Trophoblast cell (in vitro differentiated cells and primary cell): ENCODE measurements at places on chromosomes 6 and 20.

- DNase-seq = no peak
Observed at GRCh38 chr20:59326188-59326587, 25.8 kb downstream of the EDN3 start.

- no peak for DNase-seq
Observed at GRCh38 chr20:61819921-61820825, 245.5 kb downstream of the TAF4 start.

DNA sequence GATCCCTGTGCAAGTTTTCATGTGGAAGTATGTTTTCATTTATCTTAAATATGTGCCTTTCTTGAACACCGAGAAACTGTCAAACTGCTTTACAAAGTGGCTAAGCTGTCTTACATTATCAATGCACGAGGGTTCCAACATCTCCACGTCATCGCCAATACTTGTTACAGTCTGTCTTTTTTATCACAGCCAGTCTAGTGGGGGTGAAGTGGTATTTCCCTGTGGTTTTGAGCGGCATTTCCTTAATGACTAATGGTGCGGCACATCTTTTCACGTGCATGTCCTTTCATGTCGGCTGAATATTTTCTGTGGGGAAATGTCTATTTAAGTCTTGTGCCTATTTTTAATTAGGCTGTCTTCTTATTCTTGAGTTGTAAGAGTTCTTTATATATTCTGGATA lies 280.4 kb downstream of the FOXC1 start:
- DNase-seq = no peak

DNA sequence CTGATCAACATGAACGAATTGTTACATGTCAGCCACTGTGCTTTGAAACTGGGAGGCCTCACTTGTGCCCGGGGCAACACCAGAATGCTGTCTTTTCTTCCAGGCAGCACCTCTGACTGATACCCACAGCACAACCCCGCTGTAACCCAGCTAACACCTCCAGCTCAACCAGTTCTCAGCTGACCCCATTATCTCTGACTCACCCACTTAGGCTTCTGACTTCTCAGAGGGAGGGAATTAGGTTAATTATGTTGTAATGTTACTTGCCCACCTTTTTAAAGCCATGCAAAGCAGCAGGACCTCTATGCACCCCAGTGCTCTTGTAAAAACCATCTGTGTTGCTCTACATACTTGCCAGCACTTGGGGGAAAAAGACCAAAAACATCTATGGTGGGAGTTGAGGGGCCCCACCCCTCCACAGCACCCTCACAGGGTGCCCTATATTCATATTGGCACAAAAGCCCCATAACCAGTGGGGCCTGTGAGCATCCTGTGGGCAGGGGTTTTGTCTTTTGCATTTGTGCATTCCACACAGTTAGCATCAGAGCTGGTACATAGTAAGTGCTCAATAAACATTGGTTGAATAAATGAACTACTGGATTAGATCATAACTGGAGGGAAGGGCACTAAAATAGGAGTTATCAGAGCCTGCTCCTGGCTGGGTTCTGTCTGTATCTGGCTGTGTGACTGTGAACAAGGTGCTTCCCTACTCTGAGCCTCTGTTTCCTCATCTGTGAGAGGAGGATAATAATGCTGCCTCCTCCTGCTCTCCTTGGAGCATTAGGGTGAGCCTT lies 22.3 kb downstream of the BNIP5 start:
- peak; percentile 89 for DNase-seq

DNA sequence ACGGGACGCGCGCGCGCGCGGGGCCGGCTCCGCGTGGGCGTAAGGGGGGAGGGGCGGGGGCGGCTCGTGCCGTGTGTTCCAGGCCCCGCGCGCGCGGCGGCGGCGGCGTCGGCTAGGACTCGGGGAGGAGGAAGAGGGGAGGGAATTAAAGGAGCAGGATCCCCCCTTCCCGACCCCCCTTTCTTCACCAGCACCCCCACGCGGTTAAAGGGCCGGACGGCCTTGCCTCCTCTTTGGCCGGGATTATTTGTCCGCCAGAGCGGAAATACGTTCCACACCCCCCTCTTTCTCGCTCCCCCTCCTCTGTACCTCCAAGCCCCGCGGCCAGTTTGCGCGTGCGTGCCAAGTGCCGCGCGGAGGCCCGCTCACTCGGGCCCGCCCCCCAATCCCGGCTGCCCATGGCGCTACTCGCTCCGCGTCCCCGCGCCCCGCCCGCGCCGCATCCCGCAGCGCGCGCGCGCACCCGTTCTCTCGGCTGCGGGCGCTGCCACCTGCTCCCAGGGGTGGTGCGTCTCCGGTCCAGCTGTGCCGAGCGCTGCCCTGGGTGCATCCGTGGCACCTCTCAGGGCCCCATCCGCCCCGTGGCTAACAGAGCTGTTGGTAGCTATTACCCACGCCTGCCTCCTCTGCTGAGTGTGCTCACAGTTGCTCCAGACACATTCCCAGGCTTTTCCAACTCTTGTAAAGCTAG lies at the start of gene ZBTB12:
TSS of gene ZBTB12 (minus strand) at position 134 of the 691 bp plus-strand sequence. CDS start 781 bp downstream, outside the sequence.
- peak; percentile 54 for DNase-seq

- DNase-seq = no peak
Observed at GRCh38 chr6:12164508-12164770, 125.7 kb upstream of the EDN1 start.

DNA sequence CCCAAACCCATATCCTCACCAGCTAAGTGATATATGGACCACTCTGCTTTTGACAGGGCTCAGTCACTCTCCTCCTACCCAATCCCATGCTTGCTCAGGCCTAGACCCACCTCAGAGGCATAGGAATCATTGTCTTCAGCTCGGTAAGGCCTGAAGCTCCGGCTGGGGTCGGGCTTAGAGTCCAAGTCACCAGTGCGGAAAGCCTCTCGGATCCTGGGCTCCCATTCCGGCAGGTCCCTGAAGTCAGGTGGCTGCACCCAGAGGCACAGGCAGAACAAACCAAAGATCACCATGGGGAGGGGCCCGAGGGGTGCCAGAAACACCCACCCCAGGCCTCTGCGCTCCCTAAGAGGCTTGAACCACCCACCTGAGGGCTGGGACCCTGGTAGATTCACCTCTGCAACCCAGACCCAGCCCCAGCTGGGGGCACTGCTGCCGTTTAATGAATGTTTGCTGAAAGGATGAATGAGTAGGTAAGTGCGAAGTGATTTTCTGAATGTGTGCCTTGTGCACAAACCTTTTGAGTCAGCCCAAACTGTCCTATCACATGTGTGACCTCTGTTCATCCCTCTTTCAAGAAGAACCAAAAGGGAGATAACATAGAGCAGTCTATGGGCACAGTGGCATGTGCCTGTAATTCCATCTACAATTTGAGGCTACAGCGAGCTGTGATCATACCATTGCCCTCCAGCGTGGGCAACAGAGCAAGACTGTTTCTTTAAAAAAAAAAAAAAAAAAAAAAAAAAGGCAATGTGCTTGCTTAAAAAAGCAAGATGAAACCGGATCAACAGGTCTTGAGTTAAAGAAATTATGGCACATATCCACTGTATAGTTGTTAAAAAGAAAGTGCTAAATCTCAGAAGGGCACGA lies 39.3 kb upstream of the DSN1 start:
- DNase-seq = no peak

DNA sequence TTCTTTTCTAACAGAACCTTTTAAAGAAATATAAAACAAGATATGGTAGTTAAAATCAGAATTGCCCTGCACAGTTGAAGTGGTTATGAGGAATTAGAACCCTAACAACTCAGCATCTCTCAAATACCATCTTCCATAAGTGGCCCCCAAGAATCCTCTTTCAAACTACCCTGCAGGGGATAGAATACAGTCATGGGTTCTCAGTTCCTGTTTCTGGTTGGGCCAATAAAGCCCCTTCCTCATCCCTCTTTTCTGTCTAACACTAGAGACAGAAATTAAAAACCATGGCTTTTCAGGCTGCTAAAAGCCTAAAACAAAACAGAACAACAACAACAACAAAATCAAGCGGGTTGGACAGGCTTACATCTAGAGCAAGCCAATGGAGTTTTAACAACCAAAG lies 6.7 kb upstream of the LCA5 start:
- no peak for DNase-seq

GRCh38 chr20:32527447-32528055 lies 57.6 kb downstream of the NOL4L start:
- DNase-seq = no peak

GRCh38 chr6:111823831-111824607 lies 49.2 kb downstream of the FYN start:
- peak; percentile 15 for DNase-seq

- DNase-seq = no peak
Observed at GRCh38 chr6:38570750-38571149, 69.0 kb downstream of the BTBD9 start.

GRCh38 chr6:12472601-12473038 lies 182.5 kb downstream of the EDN1 start:
- DNase-seq = peak; percentile 89

GRCh38 chr6:56314683-56315523 lies 67.5 kb upstream of the COL21A1 start:
- DNase-seq = peak; percentile 31

GRCh38 chr6:17967668-17968518 lies 19.5 kb downstream of the KIF13A start:
- DNase-seq = peak; percentile 15

GRCh38 chr20:49676581-49677291 lies 36.9 kb downstream of the B4GALT5 start:
- no peak for DNase-seq

GRCh38 chr6:38588631-38589366 lies 50.9 kb downstream of the BTBD9 start:
- peak; percentile 89 for DNase-seq

DNA sequence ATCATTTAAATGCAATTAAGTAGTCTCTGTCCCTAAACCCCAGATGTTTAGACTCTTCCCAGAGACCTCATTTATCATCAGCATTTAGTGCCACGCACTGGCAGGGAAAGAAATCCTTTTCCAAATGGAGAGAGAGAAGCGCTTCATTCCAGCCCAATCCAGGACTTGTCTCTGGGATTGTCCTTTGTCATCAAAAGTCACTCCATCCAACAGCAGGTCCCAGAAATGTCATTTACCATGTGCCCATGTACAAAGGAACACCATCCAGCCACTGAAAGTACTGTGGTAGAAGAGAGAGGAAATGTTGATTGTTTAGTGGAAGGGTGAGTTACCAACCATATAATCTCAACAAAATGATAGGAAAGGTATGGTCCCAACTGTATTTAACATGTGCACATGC lies 66.9 kb upstream of the SMIM28 start:
- no peak for DNase-seq

GRCh38 chr20:32930701-32931100 lies 72.0 kb downstream of the EFCAB8 start:
- no peak for DNase-seq

GRCh38 chr20:57500962-57501361 lies 24.0 kb downstream of the CTCFL start:
- DNase-seq = peak; percentile 13

GRCh38 chr20:46057856-46058598 lies 29.0 kb downstream of the SLC12A5 start:
- no peak for DNase-seq

GRCh38 chr6:56021943-56022342 lies 146.6 kb upstream of the BMP5 start:
- no peak for DNase-seq

GRCh38 chr6:35417979-35418661 lies 34.0 kb upstream of the FANCE start:
- no peak for DNase-seq

DNA sequence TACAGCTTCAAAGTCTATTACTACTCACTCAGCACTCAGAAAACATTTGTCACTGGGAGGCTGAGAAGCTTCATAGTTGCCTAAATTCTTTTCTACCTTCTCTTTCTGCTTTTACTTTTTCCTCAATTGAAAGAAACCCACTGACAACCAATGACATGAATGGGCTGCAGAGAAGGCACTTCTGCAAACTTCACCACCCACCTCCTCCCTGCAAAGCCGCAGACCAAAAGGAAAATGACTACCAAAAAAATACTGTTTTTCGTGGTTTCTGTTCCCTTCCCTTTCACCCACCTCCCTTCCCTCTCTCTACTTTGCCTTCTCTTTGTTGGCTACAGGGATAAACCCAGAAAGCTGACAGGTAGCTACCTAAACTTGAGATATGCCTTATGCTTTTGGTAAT lies 3.2 kb downstream of the GNAS-AS1 start:
- no peak for DNase-seq

- peak; percentile 48 for DNase-seq
Observed at GRCh38 chr6:35392111-35392702, 49.8 kb downstream of the PPARD start.

GRCh38 chr6:47733879-47734558 lies 35.6 kb downstream of the ADGRF4 start:
- peak; percentile 10 for DNase-seq

GRCh38 chr6:170091000-170091638 lies 199.8 kb downstream of the DLL1 start:
- no peak for DNase-seq

DNA sequence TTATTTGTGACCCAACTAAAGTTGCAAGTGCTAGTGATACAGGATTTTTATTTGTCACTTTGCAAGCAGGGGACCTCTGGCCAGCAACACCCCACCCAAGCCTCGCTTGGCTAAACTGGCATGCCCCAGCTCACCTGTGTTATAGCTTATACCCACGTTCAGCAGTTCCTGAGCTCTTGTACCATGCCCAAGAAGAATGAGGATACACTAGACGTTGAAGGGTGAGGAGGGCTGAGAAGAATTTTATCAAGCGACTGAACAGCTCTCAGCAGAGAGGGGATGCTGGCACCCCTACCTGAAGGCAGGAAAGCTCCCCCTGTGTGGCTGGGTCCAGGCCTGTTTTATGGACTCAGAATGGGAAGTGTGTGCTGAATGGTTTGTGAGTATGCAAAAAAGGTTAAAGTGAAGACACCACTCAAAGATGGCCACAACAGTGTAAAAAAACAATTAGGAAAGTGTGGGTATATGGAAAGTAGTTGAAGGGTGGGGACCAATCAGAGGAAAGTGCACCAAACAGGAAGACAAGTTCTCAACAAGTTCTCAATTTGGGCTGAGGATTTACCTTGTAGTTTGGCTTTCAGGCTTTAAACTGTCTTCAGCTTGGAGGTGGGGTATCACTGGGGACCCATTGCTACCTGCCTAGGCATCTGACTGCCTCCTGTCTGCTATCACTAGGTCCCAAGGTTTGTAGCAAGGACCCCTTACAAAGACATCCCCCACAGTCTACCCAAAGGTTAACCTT lies 15.0 kb downstream of the BTN2A1 start:
- no peak for DNase-seq

- no peak for DNase-seq
Observed at GRCh38 chr6:112874881-112875280, 527.8 kb downstream of the RFPL4B start.

DNA sequence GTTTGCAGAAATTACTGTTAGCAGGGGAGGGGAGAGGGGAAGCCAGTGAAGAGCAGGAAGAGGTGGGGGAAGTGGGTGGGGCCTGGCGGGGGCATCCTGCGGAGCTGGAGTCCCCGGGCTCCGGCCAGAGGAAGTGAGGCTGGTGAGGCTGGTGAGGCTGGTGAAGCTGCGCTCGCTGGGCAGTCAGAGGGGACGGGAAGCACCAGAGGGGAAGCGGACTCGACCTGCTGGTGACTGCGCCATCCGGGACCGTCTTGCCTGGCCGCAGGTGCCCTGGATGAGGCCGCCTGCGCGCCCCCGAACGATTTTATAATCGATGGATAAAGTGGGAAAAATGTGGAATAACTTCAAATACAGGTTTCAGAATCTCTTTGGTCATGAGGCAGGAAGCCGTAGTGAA lies 635.3 kb upstream of the MARCKS start:
- DNase-seq = no peak

GRCh38 chr20:40279390-40279789 lies 409.6 kb downstream of the MAFB start:
- peak; percentile 71 for DNase-seq

- DNase-seq = peak; percentile 75
Observed at GRCh38 chr20:31987744-31988143, 19.8 kb downstream of the XKR7 start.

- DNase-seq = peak; percentile 54
Observed at GRCh38 chr20:1005452-1006027, 3.4 kb upstream of the RSPO4 start.
